ENCODE measurements at places on chromosomes 6 and 20. TPM values are rescaled to one million over a fixed set of nuclear protein-coding genes. Genes with fewer than 3 reads are reported as not detected.

The SLC2A10 gene
- 16.1 TPM for polyA plus RNA-seq

The HLA-DOA gene
- polyA plus RNA-seq, result 0.56 TPM

The CENPW gene
- 8.7 TPM for polyA plus RNA-seq

The SPEF1 gene
- polyA plus RNA-seq, result 0.11 TPM

The APCDD1L gene
- polyA plus RNA-seq, result 5.9 TPM

The GPR63 gene
- 3.4 TPM for polyA plus RNA-seq

The KHDRBS2 gene
- 0.18 TPM for polyA plus RNA-seq

The VSX1 gene
- not detected for polyA plus RNA-seq

The SPATS1 gene
- not detected for polyA plus RNA-seq

The SDC4 gene
- 8.5 TPM for polyA plus RNA-seq

The ZSWIM3 gene
- polyA plus RNA-seq, result 3.4 TPM

The IL17F gene
- polyA plus RNA-seq, result not detected

The SIGLEC1 gene
- 3.4 TPM for polyA plus RNA-seq

The SHLD1 gene
- 9.2 TPM for polyA plus RNA-seq

The EEF1A2 gene
- 1,049 TPM for polyA plus RNA-seq

The WFDC5 gene
- not detected for polyA plus RNA-seq

The SRSF3 gene
- 286 TPM for polyA plus RNA-seq

The TFAP2C gene
- polyA plus RNA-seq, result not detected

The DDX43 gene
- polyA plus RNA-seq, result 0.30 TPM

The ACOT8 gene
- 23.4 TPM for polyA plus RNA-seq

The HTR1E gene
- polyA plus RNA-seq, result not detected

The PERP gene
- polyA plus RNA-seq, result 0.33 TPM

The PPARD gene
- 24.2 TPM for polyA plus RNA-seq

The FAM50B gene
- 13.6 TPM for polyA plus RNA-seq

The ACSS1 gene
- 16.5 TPM for polyA plus RNA-seq

The ATP9A gene
- polyA plus RNA-seq, result 63.3 TPM

The BMP5 gene
- polyA plus RNA-seq, result 11.1 TPM

The DOK5 gene
- 29.0 TPM for polyA plus RNA-seq

The CDYL gene
- polyA plus RNA-seq, result 16.3 TPM

The DEFB123 gene
- polyA plus RNA-seq, result not detected

The TULP1 gene
- 1.4 TPM for polyA plus RNA-seq

The NKAPL gene
- 1.1 TPM for polyA plus RNA-seq

The MUCL3 gene
- not detected for polyA plus RNA-seq

The IYD gene
- polyA plus RNA-seq, result 0.05 TPM

The GHRH gene
- polyA plus RNA-seq, result not detected

The NNAT gene
- polyA plus RNA-seq, result 623 TPM

The MTFR2 gene
- 1.1 TPM for polyA plus RNA-seq

The MATN4 gene
- polyA plus RNA-seq, result 0.57 TPM

The GABRR1 gene
- 0.38 TPM for polyA plus RNA-seq

The GSTA3 gene
- not detected for polyA plus RNA-seq

The TSHZ2 gene
- 9.0 TPM for polyA plus RNA-seq

All from forelimb muscle (tissue), 1 donor.